ENCODE measurements at places on chromosomes 3 and 15. TPM values are rescaled to one million over a fixed set of nuclear protein-coding genes. Genes with fewer than 3 reads are reported as not detected.

DNA sequence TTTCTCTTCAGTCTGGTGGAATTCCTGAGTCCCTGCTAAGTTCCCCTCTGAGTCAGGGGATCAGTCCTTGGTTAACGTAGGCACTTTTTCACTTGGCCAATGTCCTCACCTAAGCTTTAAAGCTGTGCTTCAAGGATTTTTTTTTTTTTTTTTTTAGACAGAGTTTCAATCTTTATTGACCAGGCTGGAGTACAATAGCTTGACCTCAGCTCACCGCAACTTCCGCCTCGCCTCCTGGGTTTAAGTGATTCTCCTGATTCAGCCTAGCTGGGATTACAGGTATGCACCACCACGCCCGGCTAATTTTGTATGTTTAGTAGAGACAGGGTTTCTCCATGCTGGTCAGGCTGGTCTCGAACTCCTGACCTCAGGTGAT, 220.3 kb downstream of the STT3B start:
- DNase-seq = no peak

DNA sequence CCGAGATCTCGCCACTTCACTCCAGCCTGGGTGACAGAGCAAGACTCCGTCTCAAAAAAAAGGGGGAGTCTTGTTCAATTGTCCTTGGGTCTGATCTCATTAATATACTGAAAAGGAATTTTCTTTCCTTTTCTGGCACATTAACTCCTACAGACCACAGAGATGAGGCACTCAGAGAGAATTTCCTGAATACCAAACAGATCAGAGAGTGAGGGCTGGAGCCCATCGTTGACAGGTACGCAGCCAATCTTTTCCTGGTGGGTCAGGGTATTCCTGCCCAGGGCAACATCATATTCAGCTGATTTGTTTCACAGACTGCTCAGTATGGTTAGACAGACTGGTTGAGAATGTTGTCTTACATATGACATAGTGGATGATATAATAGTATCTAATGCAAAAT, 82.8 kb upstream of the TNFSF10 start:
- DNase-seq = no peak

DNA sequence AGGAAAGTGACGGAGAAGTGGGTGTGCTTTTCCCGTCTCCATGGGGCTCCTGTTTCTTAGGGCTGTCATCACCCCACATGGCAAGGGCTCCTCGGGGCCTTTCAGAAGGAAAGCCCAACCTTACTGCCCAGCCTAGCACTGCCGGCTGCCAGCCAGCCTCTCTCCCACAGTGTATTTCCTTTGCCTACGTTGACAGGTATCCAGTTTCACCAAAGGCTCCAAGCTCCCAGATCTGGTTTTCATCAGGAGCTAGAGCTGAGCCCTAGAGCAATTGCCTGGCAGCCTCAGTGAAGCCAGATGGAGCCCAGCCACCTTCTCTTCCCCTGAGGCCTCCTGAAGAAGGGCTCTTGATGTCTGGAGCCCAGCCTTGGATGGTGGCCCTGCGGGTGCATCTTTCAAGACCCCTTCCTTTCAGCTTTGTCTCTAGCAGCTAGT, 20.2 kb downstream of the CRABP1 start:
- DNase-seq = no peak

- DNase-seq = peak; percentile 18
Observed at GRCh38 chr3:8301977-8302735, 199.5 kb upstream of the LMCD1 start.

- DNase-seq = no peak
Observed at GRCh38 chr3:66934041-66934440, 64.1 kb upstream of the KBTBD8 start.

GRCh38 chr15:61474796-61475195, 245.7 kb upstream of the RORA start:
- DNase-seq = no peak

DNA sequence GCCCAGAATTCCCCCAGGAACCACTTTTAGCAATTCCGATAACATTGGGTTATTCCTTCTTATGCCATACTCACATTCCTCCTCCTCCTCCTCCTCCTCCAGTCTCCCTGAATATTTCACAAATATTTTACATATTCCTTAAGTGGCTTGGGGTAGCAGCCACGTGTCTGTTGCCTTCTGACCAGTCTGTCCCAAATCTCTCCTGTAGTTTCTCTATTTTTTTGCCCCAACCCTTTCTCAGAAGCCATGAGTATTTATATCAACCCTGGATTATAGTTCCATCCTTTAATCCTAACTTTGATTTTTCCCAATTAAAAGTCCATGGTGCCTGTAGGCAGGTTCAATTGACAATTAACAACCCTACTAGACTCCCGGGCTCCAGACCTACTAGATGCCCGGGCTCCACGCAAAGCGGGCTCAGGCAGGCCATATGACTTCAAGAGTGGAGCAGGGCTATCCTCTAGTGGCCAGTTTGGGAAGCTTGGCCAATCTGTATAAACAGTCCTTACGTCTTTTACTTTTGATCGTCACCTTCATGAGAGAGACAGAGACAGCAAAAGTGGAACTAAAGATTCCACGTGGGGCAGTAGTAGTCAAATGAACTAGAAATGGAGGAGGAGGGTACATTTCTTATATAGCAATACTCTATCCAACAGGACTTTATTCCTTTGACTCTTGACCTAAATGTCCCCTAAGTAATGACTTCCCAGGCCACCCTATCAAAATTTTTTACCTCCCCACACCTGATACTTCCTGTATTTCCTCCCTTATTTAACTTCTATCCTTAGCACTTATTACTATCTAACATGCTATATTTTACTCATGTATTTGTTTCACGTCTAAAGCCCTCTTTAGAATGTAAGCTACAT, 69.7 kb downstream of the USF3 start:
- DNase-seq = no peak

The SPINT1 gene
- 2.9 TPM for total RNA-seq

DNA sequence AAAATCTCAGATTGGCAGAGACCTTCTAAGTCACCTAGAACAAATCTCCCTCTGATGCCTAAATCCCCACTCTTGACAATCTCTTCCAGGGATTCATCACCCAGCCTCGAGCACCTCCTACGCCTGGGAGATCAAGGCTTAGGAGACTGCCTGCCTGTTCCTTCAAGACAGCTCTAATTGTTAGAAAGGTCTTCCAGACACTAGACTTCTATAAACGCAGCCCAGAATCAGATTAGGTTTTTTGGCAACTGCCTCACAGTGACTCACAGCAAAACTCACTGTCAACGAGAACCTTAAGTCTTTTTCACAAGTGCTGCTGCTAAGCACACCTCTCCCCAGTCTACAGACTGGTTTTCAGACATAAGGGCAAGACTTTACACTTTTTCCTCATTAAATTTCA, 23.1 kb downstream of the SRGAP3 start:
- no peak for DNase-seq

DNA sequence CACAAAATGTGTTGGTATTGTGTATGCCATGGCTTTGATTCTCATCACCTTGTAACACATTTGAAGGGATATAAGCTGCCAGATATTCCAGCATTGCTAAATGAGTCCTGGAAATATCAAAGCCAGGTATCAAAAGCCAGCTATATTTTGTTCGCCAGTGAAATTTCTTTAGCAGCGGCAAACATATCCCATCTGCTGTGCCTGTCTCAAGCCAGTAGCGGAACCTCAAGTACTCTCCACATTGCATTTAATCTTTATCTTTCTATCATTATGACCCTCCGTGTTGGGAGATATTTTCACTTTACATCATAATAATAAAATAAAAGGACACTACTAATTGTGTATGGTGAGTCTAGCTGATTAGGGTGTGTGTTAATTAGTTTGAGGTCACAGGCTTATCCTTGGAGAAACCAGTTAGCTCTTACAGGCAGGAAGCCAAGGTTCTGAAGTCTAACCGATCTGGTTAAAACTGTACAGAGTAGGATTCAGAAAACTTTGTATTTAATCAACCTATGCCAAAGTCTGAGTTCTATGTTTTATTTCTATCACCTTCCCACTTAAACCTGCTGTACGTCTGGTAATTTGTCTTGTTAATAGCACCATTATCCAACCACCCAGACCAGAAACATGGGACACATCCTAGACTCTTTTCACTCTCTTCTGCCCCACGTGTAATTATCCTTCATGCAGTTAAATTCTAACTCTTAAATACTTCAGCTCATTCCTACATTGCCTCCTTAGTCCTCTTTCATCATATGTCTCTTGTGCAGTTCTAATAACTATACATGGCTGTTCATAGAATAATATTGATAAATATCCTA, 14.5 kb downstream of the TIPARP start:
- DNase-seq = no peak

The B2M gene
- 9,253 TPM for total RNA-seq

GRCh38 chr3:164360738-164361406, 717.4 kb downstream of the SI start:
- no peak for DNase-seq

The MIX23 gene
- 29.4 TPM for total RNA-seq

The TMC3 gene
- not detected for total RNA-seq

The CD86 gene
- 1.9 TPM for total RNA-seq

DNA sequence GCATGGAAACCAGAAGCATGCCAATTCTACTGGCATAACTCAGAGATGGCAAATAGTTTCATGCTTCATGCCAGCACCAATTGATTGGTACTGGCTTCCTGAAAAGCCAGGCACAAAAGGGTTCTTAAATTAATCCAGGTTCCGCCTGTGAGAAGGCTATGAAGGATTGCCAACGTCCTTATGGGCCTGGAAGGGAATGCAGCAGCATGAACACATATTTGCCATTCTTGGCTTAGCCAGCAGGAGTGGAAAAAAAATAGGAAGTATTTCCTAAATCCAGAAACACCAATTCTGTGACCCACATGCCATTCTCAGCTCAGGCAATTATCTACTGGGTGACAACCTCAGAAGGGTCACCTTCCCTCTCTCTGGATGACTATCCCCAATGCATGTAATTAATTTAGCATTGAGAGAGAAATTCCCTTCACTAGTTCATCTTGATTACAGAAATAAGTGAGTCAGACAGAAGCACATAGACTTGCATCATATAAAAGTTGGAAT, 36.0 kb downstream of the ADAMTS9 start:
- no peak for DNase-seq

DNA sequence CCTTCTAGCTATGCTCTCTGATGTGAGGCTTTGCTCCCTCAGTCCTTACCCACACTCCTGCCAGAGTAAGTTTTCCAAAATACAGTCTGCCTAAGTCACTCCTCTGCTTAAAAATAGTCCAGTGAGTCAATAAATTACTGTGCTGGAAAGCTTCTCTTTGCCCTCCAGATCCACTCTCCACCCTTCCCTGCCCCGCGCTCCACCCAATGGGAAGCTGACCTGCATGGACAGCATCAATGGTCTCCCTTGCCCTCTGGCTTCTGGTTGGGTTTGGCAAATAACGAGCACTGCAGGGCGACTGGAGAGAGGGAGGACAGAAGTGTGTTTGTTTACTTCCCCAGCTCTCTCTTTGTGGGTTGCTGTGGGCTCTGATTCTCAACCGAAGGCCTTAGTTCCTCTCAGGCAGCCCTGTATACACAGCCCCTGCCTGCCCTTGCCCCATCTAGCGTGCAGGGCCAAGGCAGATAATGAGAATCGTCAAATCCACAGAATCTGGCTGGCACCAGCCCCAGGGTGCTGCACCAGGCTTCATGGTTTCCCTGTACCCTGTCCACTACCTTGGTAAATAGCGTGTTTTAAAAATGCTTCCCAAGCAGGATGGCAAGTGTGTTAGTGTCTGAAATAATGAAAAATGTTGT, 110.4 kb downstream of the ADAMTSL3 start:
- no peak for DNase-seq

The C3orf85 gene
- not detected for total RNA-seq

- DNase-seq = no peak
Observed at GRCh38 chr3:184610245-184610871, 48.8 kb downstream of the EPHB3 start.

GRCh38 chr3:104750581-104750980, 616.1 kb upstream of the ALCAM start:
- DNase-seq = no peak

GRCh38 chr3:86988235-86988634, 2.7 kb downstream of the VGLL3 start:
- no peak for DNase-seq

DNA sequence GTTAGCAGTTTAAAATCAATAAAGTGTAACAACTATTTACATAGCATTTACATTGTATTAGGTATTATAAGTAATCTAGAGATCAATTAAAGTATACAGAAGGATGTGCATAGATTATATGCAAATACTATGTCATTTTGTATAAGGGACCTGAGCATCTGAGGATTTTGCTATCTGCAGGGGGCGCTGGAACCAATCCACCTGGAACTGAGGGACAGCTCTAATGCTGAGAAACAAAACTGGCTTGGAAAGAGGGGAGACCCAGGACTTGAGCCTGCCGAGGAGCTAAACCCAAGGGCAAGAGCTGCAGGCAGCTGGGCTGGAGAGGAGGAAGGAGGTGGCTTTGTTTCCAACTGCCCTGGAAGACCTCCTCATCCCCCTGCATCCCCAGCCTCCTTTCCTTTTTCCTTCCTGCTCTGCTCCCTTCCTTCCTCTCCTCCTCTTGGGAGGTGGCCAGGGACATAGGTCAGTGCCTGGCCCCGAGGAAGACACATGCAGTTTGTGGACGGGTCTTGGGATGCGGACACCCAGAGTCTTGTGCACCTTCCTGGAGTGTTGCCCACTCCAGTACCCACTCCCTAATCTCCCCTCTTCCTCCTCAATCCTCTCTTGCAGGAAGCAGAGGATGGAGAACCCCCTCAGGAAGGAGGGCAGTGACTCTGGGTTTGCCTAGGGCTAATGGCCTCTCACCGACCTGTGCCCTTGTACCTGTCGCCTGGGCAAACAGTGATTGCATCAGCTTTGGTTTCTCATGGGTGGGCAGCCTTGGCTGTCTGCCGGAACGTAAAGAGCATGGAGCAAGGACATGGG, 825 bp upstream of the RTP3 start:
- peak; percentile 56 for DNase-seq

DNA sequence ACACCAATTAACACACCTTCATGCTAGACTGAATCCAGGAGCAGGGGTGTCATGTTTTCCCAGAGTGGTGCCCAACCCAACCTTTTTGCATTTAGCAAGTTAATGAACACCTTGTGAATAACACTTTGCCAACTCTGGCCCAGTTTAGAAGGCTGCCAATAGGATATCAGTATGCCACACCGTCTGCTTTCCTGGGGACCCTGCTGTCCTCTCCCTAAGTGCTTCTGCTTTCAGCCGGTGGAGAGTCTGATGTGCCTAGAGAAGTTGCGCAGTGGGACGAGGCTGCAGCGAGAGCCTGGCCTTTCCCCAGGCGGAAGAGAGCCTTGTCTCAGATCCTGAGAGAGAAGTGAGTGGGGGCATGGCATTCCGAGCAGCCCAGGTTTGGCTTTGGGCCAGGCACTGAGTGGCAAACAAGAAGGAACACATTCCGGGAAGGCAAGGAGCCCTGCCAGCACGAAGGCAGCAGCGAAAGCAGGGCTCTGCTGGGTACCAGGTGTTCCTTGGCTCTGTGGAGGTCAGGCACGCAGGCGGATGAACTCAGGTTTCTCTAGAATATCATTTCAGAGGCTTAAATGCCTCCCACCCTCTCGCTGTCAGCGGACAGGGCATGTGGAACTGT, 36.9 kb downstream of the SENP8 start:
- no peak for DNase-seq

DNA sequence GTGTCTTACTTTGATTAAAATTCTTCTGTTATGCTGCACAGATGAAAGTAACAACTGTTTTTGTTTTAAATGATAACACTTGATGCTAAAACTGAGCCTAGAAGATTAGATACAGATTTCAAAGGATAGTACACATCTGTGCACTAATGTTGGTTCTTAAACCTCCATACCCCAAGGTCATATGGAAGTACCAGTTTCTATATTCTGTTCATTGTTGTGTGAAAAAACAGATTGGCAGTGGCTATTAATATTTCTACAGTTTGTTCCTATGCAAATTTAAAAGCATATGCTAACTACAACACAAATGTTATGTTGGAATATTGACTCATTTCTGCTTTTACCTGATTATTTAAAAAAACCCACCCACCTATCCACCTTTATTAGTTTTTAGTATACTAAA, 32.0 kb upstream of the GBE1 start:
- no peak for DNase-seq

GRCh38 chr3:16614033-16615031, 9.1 kb upstream of the DAZL start:
- no peak for DNase-seq
